Esophagus muscularis mucosa (tissue), 4 donors: ENCODE measurements at places on chromosomes 7 and 10. TPM values are rescaled to one million over a fixed set of nuclear protein-coding genes. Genes with fewer than 3 reads are reported as not detected.

DNA sequence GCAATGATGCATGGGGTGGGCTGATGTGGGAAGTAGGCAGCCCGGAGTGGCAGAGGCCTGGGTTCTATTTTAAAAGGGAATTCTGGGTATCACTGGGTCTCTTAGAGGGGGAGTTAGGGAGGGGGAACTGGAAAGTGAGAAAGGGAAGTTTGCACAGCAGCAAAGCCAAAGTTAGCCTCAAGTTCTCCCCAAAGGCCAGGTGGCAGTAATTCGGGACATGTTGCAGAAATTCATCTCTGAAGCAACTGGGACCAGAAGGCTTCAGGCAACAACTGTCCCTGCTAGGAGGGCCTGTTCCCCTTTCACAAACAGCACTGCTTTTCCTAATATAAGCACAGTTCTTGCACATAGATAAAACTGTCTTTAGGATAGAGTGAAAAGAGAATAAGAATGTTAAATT lies 67.4 kb downstream of the NOD1 start:
- DNase-seq: peak; percentile 62

ARHGEF5 gene
- total RNA-seq: 8.0 TPM

CPXM2 gene
- 56.8 TPM for total RNA-seq

DNA sequence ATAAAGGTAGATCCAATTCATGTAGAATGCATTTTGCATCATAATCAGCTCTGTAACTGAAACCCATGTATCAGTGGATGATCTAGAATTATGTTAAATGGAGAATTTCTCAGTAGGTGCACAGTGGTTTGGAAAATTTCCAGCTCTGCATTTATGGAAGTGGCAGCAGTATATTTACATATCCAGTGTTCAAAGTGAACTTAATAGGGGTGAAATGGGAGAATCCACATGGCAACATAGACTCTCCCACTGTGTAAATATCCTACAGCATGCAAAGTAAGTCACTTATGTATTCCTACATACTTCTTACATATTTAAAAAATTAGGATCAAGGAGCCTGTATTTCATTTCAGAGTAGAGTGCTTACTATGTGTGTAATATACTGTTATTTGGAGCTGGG lies 35.3 kb downstream of the CDC14C start:
- DNase-seq: no peak

- DNase-seq: no peak
Observed at GRCh38 chr7:140031364-140031763, 31.4 kb downstream of the PARP12 start.

SCART1 gene
- 1.5 TPM for total RNA-seq

- peak; percentile 96 for DNase-seq
Observed at GRCh38 chr7:42236976-42237810, at the start of gene GLI3. Gene GLI3 (minus strand): TSS chr7:42237209. CDS start chr7:42223253, 13,956 bp downstream.

DNA sequence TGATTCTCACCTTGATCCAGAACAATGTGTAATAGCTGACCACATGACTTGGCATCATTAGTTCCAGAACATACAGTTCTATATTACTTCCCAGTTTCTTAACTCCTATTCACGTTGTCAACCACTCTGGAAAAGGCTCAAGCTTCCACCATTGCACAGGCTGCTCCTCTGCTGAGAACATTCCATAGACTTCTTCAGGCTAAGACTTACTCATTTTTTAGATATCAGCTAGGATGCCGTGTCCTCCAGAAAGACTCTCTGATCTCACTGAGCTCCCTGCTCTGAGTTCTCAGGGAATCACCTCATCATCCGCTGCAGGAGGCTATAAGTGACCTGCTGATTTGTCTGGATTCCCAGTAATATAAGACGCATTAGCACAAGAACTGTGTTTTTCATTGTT lies 73.1 kb downstream of the HTR7 start:
- DNase-seq: no peak

DNA sequence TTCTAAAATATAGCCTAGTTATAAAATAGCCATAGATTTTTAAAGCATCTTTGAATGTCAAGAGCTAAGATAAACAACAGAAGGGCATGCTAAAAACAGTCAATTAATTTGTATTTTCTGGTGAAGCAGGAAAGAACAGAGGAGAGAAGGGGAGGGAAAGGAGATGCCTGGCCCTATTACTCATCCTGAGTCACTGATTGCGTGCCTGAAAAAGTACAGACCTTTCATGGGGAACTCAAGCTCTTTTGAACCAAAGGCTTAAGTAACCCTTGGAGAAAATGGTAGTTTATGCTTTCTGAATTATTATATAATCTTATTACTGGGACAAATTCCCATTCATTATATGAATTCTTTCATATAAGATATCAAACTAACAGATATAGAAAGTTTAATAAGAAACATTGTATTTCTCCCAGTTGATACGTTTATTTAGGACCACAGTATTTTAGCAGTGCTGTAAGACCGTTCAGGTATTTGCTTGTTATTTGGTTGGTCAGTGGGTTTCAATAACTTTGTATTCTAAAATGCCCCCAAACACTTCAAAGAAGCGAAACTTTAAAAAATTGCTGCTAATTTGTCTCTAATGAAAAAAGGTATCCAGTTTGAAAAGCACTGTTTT lies 151.3 kb downstream of the HGF start:
- DNase-seq: no peak

DNA sequence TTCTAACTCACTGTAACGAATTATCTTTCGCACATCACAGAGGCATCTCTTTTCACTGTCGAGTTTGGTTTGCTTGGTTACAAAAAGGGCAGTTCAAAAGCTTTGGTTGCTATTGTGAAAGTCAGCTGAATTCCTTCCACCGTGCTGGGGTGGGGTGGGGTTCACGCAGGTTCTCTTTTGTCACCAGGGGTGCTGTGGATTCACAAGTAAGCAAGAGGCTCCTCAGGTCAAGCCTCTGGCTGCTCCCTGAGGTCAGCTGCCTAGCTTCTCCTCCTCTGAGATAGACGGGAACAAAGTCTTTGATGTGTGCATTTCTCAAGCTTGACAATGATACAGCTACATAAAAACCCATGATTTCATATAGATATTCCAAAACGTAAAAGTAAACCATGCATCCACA lies 47.7 kb downstream of the EGFR start:
- no peak for DNase-seq

LRRC18 gene
- total RNA-seq: not detected

DNA sequence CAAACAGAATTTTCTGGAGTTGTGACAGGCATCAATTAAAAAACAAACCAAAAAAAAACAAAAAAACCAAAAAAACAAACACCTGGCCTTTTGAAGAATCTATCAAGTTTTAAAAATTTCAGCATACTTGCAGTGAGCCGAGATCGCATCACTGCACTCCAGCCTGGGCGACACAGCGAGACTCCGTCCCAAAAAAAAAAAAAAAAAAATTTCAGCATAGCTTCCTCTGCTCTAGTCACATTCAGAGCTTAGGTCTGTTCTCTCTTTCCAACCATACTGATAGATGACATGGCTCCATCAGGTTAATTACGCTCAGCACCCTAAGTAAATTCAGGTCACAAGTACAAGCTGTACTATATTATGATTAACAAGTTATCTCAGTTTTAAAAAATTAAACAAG lies 3.1 kb downstream of the KBTBD2 start:
- no peak for DNase-seq
